ENCODE measurements at places on chromosomes 7 and 10.
A peak's percentile ranks its signal among the peaks of the same experiment; 100 is the strongest.

- DNase-seq, result no peak
Measured at GRCh38 chr7:46291601-46292150, 370.6 kb upstream of the IGFBP3 start.

GRCh38 chr7:17355050-17355449 is 56.6 kb downstream of the AHR start:
- no peak for DNase-seq

GRCh38 chr10:106302961-106303360 is 861.5 kb downstream of the SORCS1 start:
- no peak for DNase-seq

- DNase-seq, result peak; percentile 41
Measured at GRCh38 chr10:3775696-3776551, 9.1 kb downstream of the KLF6 start.

GRCh38 chr7:37287131-37287855 is 161.4 kb downstream of the ELMO1 start:
- no peak for DNase-seq

DNA sequence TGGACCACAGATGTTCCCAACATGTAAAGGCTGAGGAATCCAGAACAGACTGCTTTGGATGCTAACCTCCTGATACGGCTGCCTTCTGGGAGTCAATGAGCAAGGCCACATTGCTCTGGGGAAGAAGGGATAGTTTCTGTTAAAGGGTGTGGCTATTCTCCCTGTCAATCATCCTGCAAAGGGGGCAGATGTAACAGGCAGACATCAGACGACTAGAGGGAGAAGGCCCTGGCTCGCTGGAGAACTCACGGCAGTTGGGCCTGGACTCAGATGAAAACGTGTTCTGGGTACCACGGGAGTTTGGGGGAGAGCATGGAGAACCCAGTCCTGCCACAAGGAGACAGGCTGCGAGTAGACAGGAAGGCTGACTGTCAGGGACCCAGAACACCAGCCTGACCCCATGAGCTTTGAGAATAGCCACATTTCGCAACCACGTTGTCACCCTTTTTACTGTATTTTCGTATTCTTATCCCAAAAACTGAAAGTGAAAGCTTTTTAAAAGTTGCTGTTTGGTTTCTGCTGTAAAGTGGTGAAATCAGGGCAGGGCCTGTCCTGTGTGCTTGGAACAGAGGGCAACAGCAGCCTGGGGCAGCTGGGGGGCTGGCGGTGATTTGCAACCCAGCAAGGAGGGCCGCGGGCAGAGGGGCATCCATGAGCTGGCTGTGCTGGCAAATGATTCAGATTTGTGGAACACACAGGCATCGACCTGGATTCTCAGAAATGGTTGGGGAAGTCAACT is 95.3 kb downstream of the MYOF start:
- DNase-seq, result peak; percentile 2

- no peak for DNase-seq
Measured at GRCh38 chr7:7765422-7765821, 47.0 kb upstream of the RPA3 start.

DNA sequence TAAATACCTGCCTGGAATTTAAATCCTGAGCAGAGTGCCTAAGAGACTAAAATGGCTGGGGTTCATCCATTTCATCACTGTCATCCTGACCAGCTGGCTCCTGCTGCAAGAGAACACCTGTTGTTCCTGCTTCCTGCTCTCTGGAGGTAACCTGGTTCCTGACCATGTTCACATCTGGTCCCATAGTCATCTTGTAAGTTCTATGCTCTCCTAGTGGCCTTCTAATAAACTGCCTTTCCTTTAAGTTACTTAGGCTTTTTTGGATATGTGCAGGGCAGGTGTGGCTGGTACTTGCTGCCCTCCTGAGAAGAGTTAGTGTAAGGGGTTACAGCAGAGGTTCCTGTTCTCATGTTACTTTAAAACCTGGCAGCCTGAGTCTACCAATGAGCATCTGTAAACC is 80.0 kb downstream of the NRCAM start:
- DNase-seq, result no peak

DNA sequence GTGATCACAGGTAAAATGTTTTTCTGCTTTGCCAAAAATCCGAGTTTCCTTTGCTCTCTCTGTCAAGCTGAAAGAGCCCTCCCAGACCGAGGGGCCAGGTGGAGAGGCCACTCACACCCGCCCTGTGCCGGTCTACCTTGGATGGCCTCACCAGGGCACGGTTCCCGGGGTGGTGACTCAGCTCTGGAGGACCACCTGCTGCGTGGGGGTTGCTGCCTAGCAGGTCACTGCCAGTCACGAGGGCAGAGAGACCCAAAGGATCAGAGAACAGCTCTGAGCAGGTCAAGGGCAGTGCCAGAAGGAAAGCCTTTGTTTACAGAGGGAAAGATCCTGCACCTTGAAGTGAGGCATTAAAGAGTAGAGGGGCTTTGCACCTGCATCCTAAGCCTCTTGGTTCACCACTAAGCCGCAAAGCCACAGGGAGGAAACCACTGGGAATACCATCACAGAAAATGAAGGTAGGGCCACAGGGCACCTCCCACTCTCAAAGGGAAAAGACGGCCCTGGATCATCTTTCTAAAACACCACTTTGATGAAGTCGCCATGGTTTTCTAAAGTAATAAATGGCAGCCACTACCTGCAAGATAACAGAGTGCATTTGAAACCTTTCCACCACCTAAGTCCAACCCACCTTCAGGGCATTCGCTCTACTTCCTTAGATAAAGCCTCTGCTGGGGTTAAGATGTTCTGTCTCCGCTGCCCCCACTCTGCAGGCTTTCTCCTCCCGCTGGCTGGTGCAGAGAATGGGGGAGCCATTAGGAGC is 160.3 kb upstream of the KLF14 start:
- DNase-seq, result no peak

- DNase-seq, result no peak
Measured at GRCh38 chr7:99033765-99034164, 110.1 kb downstream of the SMURF1 start.

- no peak for DNase-seq
Measured at GRCh38 chr10:73333202-73333601, 25.5 kb downstream of the CFAP70 start.

GRCh38 chr7:70374772-70375533 is 757.0 kb upstream of the GALNT17 start:
- no peak for DNase-seq

DNA sequence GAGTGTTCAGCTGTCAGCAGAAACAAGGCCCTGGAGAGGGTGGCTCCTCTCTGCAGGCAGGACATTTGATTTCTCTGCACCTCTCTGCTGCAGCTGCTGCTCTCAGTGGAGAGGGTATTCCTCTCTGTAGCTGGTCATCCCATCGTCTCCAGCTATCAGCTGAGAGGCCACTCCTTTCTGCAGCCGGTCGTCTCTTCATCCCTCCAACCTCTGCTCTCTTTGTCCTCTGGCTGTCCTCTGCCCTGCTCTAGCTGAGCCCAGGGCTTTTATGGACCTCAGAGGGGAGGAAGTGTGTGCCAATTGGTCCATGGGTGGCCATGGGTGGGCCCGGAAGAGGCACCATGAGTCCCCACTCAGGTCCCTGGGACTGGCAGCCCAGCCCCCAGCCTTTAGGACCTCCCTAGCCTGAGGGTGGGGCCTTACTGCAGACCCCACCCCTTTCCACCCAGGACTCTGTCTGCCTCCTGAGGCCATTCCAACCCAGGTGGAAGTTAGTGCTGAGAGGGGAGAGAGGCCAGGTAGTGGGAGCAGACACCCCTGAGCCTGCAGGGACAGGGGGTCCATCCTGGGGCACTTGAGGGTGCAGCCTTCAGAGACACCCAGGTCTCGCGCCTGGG is 26.2 kb upstream of the CDCA7L start:
- no peak for DNase-seq

- no peak for DNase-seq
Measured at GRCh38 chr7:150826061-150826849, 25.7 kb downstream of the TMEM176A start.

GRCh38 chr7:49418963-49419362 is 354.5 kb upstream of the VWC2 start:
- DNase-seq, result no peak

- DNase-seq, result no peak
Measured at GRCh38 chr10:52220947-52221346, 93.1 kb upstream of the DKK1 start.

- DNase-seq, result no peak
Measured at GRCh38 chr10:124123156-124123555, 29.8 kb upstream of the CHST15 start.
